ENCODE measurements at places on chromosomes 5 and 9.
A peak's percentile ranks its signal among the peaks of the same experiment; 100 is the strongest.

DNA sequence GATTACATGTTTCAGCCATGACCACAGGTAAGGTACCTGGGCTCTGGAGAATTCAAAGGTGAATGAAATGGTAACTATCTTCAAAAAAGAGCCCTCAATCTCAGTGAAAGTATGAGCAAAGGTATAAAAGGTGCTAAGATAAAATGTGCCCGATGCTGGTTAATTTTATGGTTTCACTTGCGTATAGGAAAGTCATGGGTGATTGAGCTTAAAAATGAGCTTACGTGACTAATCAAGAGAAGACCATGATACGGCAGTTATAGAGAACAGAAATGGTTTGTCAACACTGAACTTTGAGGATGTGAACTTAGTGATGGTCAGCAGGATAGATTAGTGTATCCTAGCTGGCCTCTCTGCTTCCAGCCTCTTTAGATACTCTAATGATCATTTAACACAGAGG is 320.1 kb downstream of the DEPDC1B start:
- DNase-seq = no peak

GRCh38 chr5:41048986-41049385 is 22.2 kb downstream of the MROH2B start:
- DNase-seq = no peak

DNA sequence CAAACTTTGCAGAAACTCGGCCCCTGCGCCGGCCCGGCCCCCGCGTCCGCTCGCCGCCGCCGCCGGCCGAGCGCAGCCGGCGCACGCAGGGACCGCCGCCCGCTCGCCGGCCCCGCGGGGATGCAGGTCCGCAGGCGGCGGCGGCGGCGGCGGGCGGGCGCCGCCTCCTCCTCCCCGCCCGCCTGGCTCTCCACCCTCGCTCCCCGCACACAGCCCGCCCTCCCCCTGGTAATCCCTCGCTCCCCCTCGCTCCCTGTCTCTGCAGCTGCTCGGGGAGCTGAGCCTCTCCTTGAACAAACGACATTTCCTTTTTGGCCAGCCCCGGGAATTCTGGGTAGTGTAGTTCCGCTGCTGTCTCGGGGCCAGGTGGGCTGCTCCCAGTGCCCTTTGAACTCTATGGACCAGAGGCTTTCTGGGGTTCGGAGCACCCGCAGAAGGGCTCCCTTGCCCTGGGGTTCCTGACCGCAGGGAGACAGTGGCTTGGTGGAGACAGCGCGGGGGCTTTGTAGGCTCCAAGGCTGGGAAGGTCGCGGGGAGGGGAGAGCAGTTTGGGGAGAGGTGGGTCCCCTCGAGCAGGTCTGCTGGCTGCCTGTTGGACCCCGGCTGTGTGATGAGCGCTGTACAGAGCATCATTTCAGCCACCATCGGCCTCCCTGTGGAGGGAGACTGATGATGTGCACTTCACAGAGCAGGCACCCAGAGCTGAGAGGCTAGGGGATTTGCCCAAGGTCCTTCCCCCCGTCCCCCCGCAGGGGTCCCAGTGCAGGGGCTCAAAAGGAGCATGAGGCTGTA is 1.8 kb upstream of the FAM78A start:
- peak; percentile 94 for DNase-seq

DNA sequence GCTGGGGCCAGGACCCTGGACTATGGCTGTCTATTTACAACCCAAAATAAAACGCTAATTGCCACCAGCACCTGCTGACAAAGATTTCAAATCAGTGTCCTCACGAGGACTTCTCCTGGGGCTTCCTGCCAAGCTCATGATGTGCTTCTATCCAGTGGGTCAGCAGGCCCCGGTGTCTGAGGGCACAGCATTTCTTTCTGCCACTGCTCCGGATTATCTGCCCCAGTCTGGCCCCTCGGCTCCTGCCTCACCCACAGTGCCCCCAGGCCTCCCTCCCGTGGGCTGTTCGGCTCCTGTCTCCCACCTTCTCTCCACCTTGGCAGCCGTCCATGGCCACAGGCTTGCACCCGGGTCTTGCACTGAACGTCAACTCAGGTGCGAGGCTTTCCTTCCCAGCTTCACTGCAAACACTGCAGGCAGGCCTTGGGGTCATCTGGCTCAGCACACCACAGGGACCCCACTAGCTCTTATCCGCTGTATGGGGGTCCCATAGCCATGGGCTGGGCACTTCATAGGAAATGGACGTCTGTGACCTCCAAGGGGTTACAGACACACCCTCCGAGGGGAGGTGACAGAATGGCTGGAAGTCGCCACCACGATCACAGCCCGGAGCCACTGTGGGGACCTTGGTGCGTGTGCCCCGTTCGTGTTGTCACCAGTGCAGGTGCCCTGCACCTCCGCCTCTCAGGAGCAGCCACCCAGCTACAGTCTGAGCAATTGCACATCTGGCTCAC is 43.8 kb upstream of the FCN1 start:
- DNase-seq = no peak

DNA sequence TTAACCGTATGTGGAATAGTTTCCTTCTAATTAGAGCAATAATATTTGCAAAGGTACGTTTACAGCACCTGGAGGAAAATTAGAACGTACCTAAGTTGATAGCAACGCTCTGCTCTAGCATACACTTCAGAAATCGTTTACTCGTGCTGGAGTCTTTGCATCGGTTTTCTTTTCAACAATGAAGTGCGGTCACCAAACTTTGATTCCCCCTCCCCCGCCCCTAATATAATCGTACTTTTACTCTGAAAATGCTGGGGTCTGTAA is 506 bp downstream of the ADAMTS19 start:
- DNase-seq = peak; percentile 48

DNA sequence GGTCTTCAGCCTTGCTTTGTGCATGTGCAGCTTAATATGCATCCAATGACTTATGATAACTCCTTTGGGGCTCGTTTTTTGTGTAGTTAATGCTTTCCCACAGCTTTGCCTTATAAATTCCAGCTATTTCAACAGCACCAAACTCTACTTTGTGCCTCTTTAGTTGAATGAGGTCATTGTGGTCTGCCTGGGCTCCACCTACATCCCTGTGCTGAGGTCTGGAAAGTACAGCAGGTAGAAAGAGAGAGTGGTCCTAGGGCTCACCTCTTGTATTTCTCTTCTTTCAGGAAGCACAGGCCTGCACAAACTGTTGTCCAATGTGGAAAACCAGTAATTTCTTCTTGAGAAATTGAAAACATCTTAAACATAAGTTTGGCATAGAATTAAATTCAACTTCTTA is 167.2 kb downstream of the XRCC4 start:
- DNase-seq = no peak

DNA sequence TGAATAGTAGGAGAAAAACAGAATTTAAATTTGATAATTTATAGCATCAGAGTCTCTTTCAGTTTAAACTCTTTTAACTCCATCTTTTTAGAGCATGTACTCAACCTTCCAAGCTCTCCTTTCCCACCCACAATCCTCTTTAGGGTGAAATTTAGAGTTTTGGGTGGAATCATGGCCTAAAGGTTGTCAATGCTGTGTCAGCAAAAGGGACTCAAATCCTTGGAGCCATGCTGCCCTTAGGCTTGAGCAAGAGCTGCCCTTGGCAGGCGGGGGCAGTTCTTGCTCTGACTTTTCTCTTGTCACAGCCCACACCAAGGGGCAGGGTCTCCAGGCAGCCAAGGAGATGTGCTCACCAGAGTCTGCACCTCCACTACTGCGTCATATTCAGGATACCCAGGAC is 102.4 kb downstream of the MTX3 start:
- DNase-seq = no peak

- no peak for DNase-seq
Measured at GRCh38 chr9:36088020-36088419, 48.5 kb upstream of the GLIPR2 start.

GRCh38 chr5:73095564-73096238 is 24.7 kb upstream of the TMEM171 start:
- DNase-seq = no peak

GRCh38 chr9:34185778-34186551 is 7.1 kb downstream of the UBAP1 start:
- DNase-seq = peak; percentile 55

DNA sequence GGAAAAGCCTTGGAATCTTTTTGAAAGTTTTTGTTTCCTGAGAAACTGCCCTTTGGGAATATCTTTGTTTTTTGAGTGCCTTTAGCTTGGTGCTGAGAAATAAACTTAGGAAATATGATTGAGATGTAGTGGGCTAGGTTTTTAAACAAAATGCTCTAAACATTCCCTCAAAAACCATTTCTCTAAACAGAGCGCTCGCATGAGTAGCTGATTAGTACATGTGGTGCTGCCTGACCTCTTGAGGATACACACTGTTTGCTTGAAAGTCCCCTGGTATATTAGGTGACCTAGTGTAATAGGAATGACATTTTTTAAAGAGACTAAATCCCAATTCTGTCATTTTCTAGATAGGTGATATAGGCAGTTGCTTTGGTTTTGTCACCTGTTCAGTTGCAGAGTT is 132.3 kb downstream of the ADAMTSL1 start:
- no peak for DNase-seq

DNA sequence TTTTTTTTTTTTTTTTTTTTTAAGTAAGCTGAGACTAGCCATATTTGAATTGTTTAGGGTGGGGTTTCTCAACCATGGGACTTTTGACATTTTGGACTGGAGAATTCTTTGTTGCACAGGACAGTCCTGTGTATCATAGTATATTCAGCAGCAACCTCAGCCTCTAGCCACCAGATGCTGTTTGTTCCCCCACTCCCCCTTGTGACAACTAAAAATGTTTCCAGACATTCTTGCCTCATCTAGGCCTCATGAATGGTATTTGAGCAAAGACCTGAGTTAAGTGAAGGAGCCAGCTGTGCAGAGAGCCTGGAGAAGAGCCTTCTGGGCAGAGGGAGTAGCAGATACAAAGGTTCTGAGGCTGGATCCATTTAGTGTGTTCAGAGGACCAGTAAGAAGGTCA is 155.9 kb downstream of the SGCD start:
- no peak for DNase-seq

GRCh38 chr5:34500236-34500847 is 155.8 kb upstream of the RAI14 start:
- no peak for DNase-seq

DNA sequence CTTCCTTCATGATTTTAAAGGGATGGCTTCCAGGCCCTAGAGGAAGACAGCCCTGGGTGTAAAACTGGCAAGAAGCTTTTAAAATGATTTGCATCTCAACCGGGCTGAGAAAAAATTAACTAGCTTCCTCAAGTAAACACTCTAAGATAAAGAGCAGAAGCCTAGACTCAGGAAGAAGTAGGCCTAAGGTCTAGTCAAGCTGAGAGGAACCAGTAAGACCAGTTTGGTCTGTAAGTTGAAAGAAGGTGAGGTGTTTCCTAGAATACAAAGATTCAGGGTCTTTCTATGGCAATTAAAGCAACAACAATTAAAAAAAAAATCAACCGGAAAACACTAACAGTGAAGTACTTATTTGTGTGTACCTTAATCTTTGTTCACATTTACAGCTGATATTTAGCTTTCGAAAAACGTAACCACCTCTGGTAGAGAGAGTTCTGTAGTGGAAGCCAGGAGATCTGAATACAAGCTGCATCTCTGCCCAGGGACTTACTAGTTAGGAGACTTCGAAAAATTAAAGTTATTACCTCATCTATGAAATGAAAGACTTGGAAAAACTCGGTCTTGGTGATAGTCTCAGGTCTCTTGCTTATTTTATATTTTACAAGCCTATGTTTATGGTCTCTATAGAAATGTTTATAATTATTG is 75.7 kb downstream of the TUSC1 start:
- DNase-seq = no peak

- DNase-seq = no peak
Measured at GRCh38 chr5:1636981-1637638, 113.3 kb upstream of the LPCAT1 start.

DNA sequence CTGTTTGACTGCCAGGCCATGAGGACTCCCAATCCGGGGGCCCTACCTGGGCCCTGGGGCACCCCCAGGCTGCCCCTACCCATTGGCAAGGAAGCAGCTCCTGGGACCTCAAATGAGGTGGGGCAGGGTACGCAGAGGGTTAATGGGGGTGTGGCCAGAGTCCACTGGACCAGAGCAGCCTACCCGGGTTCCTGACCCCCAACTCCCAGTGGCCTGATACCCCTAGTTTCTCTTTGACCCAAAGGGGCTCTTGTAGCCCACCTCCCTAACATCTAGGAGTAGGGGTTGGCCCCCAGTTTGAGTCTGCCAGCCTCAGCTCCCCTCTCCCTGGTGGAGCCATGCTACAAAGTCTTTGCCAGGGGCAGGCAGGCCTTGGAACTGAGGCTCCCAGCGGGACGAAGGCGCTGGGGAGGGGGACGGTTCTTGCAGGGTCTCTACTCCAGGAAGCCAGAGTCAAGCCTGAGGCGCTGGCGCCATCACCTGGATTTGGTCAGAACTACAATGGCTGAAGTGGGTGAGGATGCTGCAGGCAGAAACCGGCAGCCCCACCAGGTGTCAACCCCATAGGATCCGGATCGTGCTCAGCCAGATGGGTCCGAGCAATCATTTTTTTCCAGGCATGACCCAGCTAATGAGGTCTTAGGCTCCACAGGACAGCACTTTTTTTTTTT is 8.4 kb upstream of the CERCAM start:
- DNase-seq = peak; percentile 57

DNA sequence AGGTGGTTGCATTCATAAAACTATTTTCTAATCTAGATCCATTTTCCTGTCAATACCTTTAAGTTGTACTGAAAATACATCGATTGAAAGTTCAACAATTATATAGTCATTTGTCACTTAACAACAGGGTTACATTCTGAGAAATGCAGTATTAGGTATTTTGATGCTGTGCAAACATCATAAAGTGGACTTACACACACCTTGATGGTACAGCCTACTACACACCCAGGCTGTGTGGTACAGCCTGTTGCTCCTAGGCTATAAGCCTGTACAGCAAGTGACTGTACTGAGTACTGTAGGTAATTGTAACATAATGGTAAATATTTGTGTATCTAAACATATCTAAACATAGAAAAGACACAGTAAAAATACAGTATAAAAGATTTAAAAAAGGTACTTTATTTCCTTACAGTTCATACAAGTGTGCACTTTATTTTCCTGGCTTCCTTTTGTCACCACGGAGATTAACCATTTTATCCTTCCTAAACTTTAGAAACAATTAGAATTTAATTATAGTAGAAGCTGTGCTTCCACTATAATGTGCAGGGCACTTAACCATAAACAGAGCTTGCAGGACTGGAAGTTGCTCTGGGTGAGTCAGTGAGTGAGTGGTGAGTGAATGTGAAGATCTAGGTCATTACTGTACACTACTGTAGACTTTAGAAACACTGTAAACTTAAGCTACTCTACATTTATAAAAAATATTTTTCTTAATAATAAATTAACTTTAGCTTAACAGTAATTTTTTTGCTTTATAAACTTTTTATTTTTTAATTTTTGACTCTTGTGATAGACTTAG is 42.9 kb upstream of the MEF2C start:
- no peak for DNase-seq

DNA sequence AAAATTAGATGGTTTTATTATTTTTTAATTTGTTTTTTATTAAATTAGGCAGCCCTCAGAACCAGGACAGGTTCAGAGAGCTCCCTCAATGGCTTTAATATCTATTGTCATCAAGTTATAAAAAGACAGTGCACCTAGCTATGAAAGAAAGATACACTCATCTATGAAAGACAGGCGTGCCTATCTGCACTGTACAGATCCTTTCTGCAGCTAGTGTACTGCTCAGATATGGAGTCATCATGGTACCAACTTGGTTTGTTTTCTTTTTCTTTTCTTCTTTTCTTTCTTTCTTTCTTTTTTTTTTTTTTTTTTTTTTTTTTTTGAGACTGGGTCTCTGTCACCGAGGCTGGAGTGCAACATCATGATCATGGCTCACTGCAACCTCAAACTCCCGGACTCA is 54.8 kb upstream of the GPBP1 start:
- DNase-seq = no peak

- no peak for DNase-seq
Measured at GRCh38 chr9:94948567-94949235, 222.2 kb downstream of the AOPEP start.
